Head of caudate nucleus (tissue), 42 donors: ENCODE measurements at places on chromosomes 7 and 10.

DNA sequence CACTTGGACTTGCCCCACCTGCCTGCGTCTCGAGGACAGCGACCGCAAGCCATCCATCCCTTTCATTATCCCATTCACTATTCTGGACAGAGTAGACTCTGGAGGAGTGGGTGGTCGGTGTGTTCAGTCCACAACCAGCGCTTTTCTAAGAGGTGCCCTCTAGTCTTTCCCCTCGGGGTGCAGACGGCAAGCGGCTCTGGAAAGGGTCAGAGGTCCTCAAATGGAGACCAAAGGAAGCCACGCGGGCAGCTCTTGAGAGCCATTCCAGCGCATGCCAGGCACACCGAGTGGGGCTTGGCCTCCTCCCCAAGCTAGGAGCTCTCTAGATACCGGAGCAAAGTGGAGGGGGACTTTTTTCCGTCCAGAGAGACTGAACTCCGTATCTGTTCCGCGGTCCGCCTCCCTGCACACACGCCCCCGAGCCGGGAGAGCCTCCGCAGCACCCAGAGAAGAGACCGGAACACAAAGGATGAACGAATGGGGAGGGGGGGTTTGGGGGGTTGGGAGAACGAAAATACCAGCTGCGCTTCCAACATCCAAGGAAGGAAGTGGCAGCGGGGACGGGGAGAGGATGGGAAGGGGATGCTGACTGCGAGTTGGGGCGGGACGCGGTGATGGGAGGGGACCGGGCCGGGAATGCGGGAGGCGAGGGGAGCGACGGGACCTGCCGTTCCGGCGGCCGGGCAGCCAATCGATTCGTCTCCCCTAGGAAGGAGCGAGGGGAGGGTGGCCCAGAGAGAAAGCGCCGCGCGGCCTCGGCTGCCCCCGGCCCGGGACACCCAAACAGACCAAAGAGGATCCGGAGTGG, 515 bp downstream of the GSDME start:
- DNase-seq = peak; percentile 54

GRCh38 chr7:104657134-104657533, 328.7 kb downstream of the LHFPL3 start:
- no peak for DNase-seq

DNA sequence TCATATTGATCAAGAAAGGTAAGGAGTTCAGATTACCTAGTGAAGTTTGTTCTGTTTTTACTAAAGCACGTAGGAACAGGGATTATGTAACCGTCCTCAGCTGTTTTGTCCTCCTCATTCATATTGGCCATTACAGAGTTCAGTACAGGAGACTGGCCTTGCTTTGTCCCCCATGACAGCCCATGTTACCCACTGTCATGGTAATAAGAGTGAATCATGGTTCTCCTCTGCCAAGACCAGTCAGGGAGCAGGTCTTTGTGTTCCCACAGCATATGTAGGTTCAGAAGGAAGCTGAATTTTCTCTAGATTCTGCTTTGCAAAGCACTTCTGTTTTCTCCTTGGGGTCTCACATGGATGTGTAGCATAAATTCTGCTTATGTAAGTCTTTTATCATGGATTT, 106.2 kb upstream of the GPR141 start:
- no peak for DNase-seq

DNA sequence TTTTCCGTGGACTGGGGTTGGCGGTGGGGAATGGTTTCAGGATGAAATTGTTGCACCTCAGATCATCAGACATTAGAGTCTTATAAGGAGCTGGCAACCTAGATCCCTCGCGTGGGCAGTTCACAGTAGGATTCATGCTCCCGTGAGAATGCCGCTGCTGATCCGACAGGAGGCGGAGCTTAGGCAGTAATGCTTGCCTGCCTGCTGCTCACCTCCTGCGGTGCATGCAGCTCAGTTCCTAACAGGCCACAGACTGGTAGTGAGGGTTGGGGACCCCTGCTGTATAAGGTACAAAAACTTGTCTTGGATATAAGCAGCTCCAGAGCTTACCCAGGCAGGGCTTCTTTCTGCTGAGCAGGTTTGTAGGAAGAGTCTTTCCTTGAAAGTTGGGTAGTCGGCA, 53.9 kb downstream of the SHH start:
- DNase-seq = peak; percentile 53

GRCh38 chr7:66330961-66331360, 125.8 kb downstream of the TPST1 start:
- DNase-seq = no peak

GRCh38 chr7:2729031-2729892, 41.3 kb downstream of the AMZ1 start:
- no peak for DNase-seq

GRCh38 chr7:101373812-101374614, 11.3 kb downstream of the COL26A1 start:
- DNase-seq = no peak

DNA sequence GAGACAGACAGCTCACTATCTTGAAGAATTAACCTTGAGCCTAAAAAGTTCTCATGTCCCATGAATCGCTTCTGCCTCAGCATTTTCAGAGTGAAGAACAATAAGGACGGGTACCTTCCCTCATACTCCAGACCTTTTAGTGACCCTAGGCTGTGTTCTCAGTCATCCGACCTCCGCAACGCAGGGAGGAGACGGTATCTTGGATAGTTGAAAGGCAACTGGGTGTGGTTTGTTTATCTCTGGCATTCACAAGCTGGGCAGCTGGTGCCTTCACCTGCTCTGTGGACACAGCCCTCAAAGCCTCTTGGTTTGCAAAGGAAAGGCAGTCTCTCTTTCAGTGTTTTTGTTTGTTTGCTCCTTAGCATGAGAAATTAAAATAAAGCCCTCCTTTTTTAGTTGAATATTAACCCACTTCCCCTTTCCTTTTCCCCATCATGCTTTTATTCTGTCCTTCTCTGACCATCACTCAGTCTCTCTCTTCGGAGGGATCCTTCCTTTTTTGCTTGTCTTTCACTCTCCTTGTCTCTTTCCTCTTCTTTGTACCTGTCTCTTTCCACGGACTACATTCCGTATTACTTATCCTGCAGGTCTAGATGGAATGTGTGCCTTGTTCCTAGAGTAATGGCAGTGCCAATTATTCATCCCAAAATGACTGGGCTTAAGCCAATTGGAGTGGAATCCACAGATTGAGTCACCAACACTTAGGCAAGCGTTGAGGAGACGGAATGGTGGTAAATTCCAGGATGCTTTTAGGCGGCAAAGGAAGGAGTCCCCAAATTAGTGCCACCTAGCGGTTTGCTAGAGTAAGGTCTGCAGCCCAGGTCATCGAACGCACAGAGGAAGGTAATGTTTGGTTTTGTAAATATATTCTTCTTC, 45.8 kb downstream of the PRR15 start:
- DNase-seq = no peak

- DNase-seq = no peak
Observed at GRCh38 chr7:13159467-13160184, 472.2 kb downstream of the ARL4A start.

GRCh38 chr10:132784866-132785722, 853 bp downstream of the NKX6-2 start:
- no peak for DNase-seq

DNA sequence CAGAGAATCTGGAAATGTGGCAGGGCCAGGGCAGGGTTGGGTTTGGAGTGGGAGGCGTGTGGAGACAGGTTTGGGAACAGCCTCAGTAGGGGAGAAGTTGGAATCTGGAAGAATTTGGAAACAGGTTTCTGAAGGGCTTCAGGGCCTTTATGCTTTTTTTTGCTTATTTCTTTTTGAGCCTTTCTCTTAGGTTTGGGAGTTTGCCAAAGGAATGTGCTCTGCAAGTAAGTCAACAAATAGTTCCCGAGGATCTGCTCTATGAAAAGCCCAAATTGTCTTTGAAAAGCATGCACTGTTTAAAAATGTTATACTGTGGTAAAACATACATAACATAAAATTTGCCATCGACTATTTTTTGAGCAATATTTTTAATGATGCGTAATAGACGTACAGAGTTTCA, 86.7 kb upstream of the ADRB1 start:
- DNase-seq = no peak

- DNase-seq = no peak
Observed at GRCh38 chr10:78178940-78179339, 145.3 kb downstream of the RPS24 start.

DNA sequence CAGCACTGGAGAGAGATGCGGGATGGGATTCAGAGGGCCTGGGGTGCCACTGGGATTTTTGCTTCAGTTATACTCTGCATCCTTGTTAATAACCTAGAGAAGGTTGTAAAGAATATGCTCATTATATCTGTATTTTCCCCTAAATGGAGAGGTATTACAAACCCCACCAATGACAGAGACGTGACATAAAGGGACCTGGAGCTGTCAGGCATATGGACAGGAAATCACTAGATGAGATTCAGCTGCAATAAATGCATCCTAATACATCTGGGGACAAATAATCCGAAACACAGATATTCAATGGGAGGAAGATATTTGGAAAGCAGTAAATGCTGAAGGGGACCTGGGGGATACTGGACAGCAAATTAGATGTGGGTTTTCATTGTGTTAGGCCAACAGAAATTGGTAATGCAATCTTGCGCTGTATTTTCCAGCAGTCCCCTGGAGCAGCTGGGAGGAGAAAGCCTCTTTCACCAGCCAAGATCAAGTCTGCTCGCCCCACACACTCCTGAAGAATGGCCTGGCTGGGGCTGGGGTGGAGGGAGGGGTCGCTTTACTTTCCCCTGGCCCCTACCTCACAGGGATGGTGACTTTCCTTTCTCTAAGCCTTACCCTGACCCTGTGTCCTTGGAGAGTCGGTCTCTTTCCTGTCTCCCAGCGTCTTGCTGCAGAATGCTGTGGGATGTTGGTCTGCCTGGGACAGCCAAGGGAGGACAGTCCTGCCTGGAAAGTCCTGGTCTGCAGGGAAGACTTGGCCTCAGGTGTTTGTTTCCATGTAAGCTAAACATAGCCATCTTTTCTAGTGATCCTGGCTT, 653.8 kb downstream of the LRMDA start:
- DNase-seq = no peak

- peak; percentile 3 for DNase-seq
Observed at GRCh38 chr7:4286351-4286750, 395.7 kb upstream of the FOXK1 start.

DNA sequence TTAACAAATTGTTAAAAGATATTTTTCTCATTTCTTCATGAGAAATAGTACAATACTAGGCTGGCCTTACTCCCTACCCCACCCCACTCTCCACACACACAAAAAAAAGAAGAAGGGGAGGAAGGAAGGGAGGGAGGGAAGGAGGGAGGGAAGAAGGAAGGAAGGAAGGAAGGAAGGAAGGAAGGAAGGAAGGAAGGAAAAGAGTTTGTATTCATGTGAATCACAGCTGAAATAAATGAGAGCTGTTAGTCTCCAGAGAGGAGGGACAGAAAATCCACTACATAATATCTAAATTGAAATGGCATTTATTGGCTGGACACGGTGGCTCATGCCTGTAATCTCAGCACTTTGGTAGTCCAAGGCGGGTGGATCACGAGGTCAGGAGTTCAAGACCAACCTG, 57.8 kb downstream of the SEMA3A start:
- no peak for DNase-seq
